ENCODE measurements at places on chromosomes 2 and 18.

DNA sequence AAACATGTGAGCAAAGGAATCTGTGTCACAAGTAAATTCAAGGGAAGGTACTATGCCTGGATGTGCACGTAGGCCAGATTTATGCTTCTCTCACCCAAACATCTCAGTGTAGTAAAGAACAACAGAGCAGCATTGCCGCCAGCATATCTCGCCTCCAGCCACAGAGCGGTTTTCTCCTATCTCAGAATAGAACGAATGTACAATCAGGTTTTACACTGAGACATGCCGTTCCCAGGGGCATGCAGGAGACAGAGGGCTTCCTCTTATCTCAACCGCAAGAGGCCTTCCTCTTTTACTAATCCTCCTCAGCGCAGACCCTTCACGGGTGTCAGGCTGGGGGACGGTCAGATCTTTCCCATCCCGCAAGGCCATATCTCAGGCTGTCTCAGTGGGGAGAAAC is 175.3 kb downstream of the RPIA start:
- DNase-seq: no peak

DNA sequence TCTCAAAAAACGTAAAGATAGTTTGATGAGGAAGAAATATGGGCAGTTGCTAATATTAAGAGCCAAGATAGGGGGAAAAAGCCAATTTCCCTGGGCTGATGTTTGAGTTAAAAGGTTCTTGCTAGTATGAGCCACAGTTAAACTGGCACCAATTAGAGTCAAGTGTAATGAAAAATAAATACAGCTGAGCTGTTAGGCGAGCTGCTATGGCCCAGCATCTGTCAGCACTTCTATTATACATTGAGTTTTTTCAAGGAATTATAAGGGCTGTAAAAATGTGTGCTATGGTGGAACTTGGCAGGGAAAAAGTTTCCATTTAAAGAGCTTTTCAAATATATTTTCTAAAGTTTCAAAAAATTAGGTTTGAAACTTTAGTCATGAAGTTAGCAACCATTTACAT is 279.6 kb downstream of the CYRIA start:
- no peak for DNase-seq

- DNase-seq: no peak
Measured at GRCh38 chr2:235690809-235691450, 197.1 kb downstream of the AGAP1 start.

DNA sequence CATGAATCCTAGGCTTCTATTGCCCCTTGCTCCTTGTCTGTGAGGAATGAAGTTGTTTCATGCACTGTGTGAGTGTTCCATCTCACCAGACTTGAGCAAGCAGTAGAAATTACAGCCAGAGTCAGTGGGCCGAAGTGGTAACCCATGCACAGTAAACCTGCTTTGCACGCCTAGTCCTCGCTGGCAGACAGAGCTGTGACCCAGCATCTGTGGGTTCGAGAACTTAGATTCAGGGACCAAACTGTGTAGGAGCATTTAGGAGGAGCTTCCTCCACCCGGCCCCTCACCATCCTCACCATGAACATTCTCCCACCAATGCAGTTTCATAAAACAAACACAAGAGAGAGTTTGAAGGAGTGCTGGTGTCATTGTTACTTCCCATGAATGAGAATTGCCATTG is 21.6 kb upstream of the TEX51 start:
- DNase-seq: no peak

DNA sequence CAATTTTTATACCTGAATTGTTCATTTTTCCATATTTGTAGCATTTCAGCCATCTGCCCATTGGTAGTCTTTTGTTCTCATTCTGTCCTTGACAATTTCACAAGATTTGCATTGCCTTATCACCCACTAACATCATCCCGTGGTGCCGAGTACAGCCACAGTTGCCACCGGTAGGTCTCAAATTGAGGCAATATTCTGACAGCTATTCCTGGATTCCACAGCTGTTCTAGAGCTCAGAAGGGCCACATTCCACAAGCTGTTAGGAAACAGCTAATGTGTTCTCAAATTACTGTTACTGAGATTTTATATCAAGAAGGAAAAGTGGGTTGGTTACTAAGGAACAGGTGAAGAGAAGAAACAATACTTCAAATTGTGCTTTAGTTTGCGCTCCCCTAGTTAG is 178.8 kb downstream of the RPRM start:
- no peak for DNase-seq

DNA sequence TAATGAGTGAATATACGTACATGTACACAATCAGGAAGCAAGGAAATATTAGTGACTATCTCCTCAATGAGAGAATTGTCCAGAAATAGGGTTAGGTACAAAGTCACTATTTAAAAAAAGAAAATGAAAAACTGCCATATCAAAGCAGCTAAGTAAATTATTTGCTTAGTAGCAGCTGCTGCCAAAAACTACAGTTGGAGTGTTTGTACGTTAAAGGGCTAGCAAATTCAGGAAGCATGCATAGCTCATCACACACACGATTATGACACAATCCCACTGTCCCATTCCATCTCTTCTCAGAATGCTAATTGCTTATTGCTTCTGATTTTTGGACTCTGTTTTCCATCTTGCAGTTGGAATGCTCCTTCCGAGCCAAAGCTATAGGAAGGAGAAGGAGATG is 2012.5 kb upstream of the LRRTM1 start:
- no peak for DNase-seq

DNA sequence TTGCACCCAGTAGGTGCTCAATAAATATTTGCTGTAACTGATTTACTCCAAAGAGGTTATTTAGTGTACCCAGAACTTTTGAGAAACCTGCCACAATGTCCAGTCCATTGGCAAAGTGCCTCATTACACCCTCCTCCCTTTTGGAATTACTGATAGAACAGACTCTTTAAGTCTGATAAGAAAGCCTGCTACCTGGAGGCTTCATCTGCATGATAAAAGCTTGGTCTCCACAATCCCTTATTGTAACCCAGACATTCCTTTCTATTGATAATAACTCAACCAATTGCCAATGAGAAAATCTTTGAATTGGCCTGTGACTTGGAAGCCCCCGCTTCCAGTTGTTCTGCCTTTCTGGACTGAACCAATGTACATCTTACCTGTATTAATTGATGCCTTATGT is 281.2 kb upstream of the FBXO11 start:
- DNase-seq: no peak
